ENCODE measurements at places on chromosomes 7 and 10.

DNA sequence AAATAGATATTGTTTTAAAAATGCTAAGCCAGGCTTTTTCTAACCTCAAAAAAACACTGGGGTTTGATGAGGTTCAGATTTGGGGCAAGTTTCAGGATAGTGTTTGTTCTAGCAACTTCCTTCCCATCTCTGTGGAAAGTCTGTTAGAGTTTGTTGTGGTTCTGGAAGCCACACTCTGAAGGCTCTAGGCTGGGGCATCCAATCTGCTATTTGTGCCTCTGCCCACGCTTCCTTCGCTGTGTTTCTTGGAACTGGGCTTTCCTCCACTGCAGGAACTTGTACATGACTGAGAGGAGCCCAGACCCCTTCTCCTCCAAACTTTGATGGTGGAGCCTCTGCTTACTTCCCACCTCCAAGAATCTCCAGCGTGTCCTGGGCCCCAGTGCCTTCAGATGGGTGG lies 108.5 kb upstream of the SLC25A13 start:
- DNase-seq: no peak

GRCh38 chr7:154172236-154172635 lies 120.0 kb downstream of the DPP6 start:
- no peak for DNase-seq

GRCh38 chr10:92076722-92077121 lies 153.2 kb downstream of the BTAF1 start:
- no peak for DNase-seq

- DNase-seq: no peak
These were observed 84.6 kb upstream of the PDGFA start for GRCh38 chr7:604001-604883.

GRCh38 chr10:123599366-123599849 lies 66.7 kb upstream of the GPR26 start:
- no peak for DNase-seq

DNA sequence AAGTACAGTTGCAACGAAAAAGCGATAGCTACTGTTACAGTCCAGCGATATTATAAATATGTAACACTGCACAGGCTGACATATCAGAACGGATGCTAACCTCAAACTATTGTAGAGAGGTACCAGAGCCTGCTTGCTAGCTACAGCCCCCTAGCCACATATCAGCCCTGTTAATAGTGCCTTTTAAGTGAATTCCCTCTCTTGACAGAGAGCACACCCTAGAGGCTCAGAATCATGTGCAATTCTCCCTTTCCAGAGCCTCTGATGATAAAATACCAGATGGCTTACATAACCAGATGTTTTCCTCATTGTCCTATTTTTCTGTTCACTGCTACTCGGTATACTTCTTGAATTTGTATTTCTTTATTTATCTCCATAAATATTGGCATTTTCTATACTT lies 960.7 kb upstream of the CELF2 start:
- no peak for DNase-seq

- no peak for DNase-seq
These were observed 545.7 kb downstream of the LRMDA start for GRCh38 chr10:75977139-75977538.

DNA sequence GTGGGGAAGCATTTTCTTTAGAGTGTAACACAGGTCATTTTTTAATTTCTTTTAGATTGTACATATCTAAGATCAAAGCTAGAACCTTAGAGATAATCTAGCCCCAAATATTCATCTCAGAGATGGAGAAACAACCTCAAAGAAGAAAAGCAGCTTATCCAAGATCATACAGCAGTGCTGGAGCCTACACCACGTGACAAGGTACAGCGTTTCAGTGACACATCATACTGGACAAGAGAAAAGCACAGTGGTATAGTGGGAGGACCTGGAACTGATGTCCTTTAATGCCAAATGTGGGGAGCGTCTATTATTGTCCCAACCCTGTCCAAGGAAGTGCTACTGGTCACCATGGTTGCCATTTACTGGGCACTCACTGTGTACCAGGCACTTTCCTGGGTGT lies 445.8 kb downstream of the RPS24 start:
- no peak for DNase-seq

- DNase-seq: no peak
These were observed 44.9 kb upstream of the SVOPL start for GRCh38 chr7:138746073-138746472.

GRCh38 chr7:71133232-71133622 lies 1.3 kb downstream of the GALNT17 start:
- no peak for DNase-seq

GRCh38 chr7:112296432-112296831 lies 89.9 kb downstream of the ZNF277 start:
- no peak for DNase-seq

Measured in bronchial epithelial cell (primary cell).